Left renal cortex interstitium (tissue), 4 donors: ENCODE measurements at places on chromosomes 6 and 20. TPM values are rescaled to one million over a fixed set of nuclear protein-coding genes. Genes with fewer than 3 reads are reported as not detected.
A peak's percentile ranks its signal among the peaks of the same experiment; 100 is the strongest.

GRCh38 chr6:6758915-6759654 lies 170.6 kb downstream of the LY86 start:
- DNase-seq, result peak; percentile 81

DNA sequence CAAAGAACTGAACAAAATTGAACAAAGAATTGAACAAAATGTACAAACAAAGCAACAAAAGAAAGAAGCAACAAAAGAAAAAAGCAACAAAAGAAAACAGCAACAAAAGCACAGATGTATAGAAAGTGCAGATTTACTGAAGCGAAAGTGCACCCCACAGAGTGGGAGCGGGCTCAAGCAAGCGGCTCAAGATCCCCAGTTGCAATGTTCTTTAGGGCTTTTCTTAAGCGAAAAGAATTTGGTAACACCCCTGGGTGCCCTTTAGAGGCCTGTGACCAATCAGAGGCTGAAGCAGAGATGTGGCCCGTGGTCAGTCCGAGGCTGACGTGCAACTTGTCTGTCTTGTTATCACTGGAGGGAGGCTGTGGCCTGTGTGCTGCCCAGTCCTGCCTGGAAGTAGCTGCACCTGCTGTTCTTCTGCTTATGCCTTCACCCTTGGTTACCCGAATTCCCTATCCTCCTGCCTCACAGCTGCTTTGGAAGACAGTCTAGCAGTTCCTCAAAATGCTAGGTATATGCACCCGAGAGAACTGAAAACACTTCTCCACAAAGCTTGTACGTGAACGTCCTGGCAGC lies 13.2 kb upstream of the KIF25 start:
- no peak for DNase-seq

- no peak for DNase-seq
These were observed 370.3 kb downstream of the CD109 start for GRCh38 chr6:74066168-74066871.

GRCh38 chr20:45433976-45434375 lies 18.0 kb downstream of the PIGT start:
- no peak for DNase-seq

DNA sequence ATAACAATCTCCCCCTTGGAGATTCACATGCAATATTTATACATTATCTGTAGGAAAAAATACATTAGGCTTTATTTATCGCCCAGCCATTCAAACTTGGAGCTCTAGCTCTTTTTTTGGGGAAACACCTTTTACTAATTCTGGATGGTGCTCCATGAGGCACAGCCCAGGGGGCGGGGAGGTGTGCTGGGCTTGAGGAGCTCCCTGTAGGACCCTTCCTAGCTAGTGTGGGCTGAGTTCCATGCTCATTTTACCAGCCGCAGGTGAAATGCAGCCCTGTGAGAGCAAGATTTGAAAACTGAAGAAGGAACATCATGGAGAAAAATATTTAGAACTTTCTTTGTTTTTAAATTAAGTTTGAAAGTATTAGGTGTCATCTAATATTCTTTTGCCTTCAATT lies 99.6 kb upstream of the POPDC3 start:
- no peak for DNase-seq

DNA sequence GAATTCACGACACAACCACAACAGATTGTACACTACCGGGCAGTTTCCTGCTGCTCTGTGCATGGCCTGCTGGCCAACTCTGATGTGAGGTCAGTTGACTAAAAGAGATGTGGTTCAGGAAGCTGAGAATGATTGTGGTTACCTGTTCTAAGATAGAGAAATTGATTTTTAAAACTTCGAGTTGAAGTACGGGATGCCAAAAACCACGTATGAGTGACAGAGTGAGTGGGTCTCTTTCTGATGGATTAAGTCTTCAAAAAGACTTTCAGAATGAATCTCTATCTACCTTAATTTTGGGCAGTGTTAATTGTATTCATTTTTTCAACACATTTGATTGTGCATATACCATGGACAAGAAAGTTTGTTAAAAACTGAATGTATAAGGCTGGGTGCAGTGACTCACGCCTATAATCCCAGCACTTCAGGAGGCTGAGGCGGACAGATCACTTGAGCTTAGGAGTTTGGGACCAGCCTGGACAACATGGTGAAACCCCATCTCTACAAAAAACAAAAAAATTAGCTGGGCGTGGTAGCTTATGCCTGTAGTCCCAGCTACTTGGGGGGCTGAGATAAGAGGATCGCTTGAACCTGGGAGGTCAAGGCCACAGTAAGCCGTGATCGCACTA lies 121.2 kb downstream of the SGK1 start:
- DNase-seq, result no peak

- no peak for DNase-seq
These were observed 859 bp upstream of the KIF25 start for GRCh38 chr6:167996424-167997199.

DNA sequence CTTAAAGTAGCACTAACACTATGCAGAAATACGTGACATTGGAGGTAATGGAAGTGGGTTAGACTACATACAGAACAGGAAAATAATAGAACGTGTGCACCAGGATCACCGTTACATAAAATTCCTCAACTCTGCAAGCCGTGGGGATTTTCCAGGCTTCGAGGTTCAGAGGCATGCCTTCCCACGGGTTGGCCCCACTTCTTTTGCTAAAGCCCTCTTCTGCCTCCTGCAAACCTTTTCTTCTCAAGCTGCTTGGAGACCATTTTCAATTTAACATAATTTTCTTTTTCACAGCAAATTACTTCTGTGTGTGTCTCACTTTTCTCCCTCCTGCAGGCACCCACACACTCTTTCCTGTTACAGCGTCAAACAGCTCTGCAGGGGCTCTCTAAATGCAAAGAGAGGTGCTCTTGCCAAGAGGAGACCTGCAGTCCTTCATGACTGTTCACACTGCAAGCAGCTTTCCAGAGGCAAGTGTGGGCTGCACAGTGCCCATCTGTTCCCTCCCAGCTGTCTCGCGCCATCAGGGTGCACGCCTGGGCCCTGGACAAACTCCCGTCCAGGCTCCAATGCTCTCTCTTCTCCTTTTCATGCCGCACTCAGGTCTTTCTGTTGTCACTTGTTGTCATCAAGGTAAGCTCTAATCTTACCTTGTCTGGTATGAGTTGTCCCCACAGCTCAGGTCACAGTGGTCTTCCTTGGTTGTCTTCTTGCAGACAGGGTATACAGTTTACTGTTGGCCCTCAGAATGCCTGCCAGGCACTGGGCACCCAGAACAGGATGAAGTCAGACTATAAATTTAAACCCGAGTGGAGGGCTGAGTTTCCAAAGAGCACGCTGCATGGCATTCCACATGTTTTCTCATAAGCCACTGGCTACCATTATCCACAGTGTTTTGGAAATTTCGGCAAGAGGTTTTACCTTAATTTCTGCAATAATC lies 164.8 kb upstream of the GGTLC1 start:
- DNase-seq, result no peak

DNA sequence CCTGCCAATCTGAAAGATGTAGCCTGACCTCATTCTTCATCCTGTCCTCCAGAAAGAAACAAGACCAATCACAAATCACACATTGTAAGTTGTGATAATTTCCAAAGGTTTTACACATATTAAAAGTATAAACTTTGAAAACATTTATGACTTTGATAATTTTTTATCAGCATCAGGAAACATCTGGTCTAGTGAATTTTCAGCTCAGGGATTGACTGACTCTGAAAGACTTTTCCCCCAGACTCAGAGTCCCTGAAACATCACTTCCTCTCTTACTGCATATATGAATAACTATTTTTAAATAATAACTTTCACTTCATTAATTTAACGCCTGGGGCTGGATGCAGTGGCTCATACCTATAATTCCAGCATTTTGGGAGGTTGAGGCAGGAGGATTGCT lies 48.5 kb upstream of the SSTR4 start:
- no peak for DNase-seq

GRCh38 chr20:43844778-43845614 lies 69.7 kb upstream of the TOX2 start:
- DNase-seq, result no peak

DNA sequence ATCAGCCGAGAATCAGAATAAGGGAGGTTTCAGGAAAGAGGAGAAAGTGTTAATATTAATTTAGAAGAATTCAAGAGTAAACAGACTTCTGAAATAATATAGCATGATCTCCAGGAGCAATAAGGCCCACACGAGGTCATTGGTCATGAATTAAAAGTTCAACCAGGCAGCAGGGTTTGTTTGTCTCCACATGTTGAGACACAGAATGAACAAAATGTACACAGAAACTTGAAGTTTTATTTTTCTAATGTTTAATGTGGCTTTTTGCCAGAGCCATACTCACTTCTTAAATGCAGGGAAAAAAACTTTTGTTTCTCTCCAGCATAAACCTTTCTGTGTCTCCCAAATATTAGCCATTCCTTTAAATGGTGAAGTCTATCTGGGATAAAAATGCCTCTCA lies 504.5 kb downstream of the HDGFL1 start:
- peak; percentile 13 for DNase-seq

DNA sequence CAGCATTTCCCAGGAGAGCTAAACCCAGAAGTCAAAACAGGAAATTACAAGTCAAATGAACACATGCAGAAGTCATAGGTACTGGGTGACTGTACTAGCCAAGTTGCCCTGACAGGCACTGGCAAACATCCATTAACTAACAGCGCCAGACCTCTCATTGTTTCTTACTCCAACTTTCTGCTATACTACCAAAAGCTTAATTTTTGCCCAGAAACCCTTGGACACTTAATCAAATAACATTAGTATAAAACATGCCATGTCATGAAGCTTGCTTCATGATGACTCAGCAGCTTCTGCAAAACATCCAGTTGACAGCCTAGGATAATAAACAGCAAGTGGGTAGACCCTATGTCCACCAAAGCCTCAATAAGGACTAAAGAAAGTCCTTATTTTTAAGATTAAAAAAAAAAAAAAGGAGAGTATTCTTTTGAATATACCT lies 3.5 kb downstream of the NUP153 start:
- DNase-seq, result no peak

GRCh38 chr6:51972659-51973058 lies 114.8 kb downstream of the PKHD1 start:
- no peak for DNase-seq

DNA sequence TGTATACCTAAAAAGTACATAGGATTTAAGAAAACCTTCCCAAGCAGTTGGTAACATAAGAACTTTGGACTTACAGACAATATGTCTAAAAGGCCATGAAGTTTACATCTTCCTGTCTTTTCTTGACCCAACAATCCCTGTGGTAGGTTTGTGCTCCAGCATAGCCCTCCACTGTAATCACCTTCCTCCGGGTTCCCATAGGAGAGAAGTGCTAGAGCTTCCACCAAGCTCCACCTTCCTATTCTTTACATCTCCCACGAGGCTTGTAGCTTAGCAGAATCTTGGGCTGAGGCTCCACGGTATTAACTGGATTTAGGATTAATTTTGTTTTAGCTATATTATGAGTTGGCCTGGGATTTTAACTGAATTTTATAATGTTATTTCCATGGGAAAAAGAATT lies 23.3 kb downstream of the ADGRG6 start:
- no peak for DNase-seq

GRCh38 chr20:62246431-62246830 lies 8.1 kb downstream of the OSBPL2 start:
- DNase-seq, result no peak

The ADIG gene
- polyA plus RNA-seq, result not detected

The BTN1A1 gene
- 0.32 TPM for polyA plus RNA-seq

The BPIFB2 gene
- polyA plus RNA-seq, result not detected

The TCP11 gene
- polyA plus RNA-seq, result 2.9 TPM

The OR2J3 gene
- polyA plus RNA-seq, result not detected
